Skeletal muscle cell (primary cell): ENCODE measurements at places on chromosomes 6 and 20.

GRCh38 chr6:158758941-158759479, 60.2 kb downstream of the EZR start:
- no peak for DNase-seq

DNA sequence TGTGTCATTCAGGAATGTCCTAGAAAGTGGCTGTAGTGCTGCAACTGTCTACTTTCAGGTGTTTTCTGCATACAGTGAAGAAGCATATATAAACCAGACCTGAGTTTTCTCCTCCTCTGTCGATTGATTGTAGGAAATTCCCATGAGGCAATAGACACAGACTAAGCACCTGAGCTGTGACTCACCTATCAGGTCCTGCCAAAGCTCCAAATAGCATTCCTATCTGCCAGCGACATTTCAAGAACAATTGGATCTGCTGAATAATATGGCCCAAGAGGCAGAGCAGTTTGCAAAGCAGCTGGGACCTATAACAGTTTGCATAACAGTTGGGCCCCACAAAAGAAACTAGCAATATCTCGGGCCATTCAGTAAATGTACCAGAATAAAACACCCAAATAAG, 360.4 kb downstream of the HAO1 start:
- no peak for DNase-seq

DNA sequence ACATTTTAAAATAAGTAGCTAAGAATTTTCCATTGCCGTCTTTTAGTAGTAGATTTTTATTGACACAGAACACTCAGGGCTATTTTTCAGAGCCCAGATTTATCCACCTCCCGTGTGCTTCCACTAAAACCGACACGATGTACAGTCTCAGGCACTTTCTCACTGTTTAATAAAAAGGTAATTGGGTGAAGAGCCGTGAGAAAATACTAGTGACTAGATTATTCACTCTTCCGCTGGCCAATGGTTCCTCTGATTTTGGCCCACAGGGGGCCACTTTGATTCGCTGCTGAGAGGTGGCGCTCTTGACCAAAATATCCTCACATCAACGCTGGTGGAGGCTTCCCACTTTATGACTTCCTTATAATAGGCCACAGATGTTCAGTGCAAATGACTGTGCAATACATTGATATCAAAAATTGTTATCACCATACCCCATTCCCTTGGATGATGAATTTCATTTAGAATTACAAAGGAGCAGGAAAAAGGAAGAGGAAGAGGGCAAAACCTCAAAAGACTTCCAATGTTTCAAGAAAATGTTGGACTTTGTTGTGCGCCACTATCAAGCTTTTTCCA, 12.3 kb upstream of the HDDC2 start:
- DNase-seq, result peak; percentile 27

- DNase-seq, result no peak
Measured at GRCh38 chr6:37551867-37552266, 52.2 kb upstream of the CCDC167 start.

DNA sequence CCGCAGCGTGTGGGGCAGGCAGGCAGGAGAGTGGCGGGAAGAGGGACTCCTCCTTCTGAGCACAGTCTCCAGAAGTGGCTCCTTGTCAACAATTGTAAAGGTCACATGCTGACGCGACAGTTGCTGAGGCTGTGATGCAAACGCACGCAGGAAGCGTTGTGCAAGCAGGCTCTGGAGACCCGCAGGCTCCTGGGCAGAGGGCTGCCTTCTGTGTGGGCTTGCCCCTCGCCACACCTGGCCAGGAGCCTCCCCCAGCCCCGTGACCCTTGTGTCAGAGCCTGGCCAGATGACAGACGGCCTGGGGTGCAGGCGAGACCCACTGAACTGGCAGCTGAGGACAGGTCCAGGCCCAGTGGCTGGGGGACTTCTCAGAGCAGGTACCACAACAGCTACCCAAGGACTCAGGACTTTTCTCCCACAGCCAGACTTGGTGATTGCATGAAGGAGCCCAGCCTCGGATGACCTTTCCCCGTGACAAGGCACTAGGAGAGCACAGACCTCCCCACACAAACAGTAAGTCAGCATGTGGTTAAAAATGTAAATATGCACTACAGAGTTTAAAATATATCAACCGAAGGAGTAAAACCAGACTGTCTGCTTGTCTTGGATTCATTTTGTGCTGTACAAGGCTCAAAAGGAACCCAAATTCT, 222.1 kb upstream of the RREB1 start:
- no peak for DNase-seq

GRCh38 chr6:138529478-138529877, 30.2 kb upstream of the NHSL1 start:
- no peak for DNase-seq

DNA sequence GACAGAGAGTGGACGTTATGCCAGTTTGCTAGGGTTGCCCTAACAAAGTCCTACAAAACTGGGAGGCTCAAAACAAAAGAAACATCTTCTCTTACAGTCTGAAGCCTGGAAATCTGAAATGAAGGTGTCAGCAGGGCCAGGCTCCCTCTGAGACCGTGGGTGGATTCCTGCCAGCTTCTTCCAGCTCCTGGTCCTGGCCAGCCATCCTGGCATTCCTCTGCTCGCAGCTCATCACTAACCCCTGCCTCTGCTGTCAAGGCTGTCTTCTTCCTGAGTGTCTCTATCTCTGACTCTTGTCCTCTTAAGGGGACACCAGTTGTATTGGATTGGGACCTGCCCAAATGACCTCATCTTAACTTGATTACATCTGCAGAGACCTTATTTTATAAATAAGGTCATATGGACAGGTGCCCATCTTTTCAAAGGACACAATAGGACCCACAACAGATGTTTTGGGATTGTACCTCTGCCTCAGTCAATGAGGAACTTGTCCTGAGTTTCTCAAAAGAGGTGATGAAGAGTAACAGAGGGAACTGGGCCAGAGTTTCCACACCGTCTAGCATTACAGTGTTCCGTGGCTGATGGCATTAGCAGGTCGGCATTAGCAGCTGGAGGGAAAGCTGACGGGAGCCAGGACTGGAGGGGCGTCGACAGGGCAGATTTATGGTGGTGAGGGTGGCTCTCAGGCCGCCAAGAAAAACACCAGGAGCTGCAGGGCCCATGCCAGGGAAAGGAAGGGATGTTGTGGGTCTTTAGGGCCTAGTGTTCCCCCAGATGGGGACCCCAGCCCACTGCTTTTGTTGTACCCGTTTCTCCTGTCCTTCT, 157.3 kb downstream of the TBXT start:
- DNase-seq, result no peak

DNA sequence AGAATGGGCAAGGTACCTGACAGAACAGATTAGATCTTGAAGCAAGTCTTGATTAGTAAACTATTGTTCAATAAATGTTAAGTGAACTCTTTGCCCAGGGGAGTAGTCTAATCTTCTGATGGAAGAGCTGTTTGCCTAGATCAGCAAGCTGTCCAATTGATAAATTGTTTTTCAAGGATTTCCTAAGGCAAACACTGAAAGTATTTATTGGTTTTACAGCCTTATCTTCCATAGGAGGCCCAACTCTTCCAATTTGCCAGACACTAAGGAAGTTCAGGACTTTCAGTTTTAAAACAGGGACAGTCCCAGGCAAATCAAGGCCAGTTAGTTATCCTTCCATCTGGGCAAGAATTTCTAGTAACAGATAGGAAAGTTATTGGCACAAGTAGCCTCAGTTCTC, 1.8 kb upstream of the C6orf163 start:
- no peak for DNase-seq

DNA sequence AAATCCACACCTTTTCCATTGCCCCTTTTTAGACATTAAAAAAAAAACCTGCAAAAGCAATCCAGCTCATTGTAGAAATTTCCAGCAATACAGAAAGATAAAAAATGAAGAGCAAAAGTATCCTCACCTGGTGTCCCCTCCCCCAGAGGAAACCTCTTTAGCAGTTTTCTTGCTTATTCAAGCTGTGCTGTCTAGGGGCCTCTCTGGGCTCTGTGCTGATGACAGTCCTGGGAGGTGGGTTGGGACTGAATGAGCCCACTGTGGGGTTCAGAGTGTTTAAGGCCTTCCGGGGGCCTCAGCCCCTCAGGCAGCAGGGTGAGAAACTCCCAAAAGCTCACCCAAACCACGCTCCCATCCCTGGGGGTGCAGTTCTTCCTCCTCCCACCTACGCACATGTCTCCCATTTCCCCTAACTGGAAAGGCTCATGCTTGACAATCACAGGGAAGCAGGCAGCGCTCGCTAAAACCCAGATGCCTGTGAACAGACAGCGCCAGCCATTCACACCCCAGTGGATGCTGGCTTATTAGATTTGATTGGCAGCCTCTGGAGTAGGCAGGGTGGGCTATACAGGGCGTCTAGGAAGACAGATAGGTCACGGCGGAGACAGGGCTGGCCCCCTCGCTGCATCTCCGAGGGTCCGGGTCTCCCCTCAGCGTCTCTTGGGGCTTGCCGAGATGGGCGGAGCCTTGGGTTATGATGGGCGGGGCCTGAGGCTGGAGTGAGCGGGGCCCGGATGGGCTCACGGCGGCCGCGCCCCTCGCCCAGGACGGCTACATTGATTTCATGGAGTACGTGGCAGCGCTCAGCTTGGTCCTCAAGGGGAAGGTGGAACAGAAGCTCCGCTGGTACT, 4.6 kb downstream of the GUCA1A start:
- DNase-seq, result no peak

GRCh38 chr6:13407709-13408695, 79.4 kb downstream of the GFOD1 start:
- peak; percentile 79 for DNase-seq

- DNase-seq, result no peak
Measured at GRCh38 chr20:38065764-38066375, 32.3 kb downstream of the RPRD1B start.

- DNase-seq, result no peak
Measured at GRCh38 chr20:23244156-23244915, 106.3 kb upstream of the NXT1 start.

- DNase-seq, result no peak
Measured at GRCh38 chr6:85395746-85396145, 54.1 kb upstream of the NT5E start.

- no peak for DNase-seq
Measured at GRCh38 chr6:7042654-7043545, 64.9 kb upstream of the RREB1 start.

- no peak for DNase-seq
Measured at GRCh38 chr20:17651760-17652388, 30.2 kb downstream of the RRBP1 start.

DNA sequence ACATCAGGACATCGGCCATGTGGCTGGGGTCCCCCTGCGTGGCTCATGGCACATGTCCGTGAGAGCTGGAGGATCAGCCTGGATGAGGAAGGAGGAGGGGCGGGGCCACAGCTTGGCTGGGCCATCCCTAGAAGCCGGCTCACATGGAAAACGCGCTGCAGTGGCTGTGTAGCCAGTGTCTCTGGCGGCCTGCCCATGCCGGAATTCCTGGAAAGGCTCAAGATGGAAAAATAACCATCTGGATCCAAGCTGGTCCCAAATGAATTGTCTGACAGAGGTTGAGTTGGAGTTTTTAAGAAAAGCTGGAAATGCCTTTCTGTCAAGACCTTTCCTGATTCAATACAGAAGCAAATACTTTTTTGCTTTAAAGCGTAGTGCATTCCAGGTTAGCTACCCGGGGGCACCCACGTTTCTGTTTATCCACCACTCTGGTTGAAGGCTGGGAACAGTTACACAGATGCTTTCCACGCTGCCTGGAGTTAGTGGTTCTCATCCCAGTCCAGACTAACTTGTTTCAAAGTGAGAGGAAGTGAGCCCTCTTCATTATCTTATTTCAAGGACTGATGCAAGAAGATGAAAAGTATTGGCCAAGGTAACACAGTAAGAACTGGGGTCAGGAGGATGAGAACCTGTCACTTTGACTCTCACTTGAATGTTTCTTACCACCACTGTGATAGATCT, 99.0 kb downstream of the GMPR start:
- peak; percentile 86 for DNase-seq

GRCh38 chr6:133683606-133684005, 205.3 kb upstream of the TCF21 start:
- no peak for DNase-seq

DNA sequence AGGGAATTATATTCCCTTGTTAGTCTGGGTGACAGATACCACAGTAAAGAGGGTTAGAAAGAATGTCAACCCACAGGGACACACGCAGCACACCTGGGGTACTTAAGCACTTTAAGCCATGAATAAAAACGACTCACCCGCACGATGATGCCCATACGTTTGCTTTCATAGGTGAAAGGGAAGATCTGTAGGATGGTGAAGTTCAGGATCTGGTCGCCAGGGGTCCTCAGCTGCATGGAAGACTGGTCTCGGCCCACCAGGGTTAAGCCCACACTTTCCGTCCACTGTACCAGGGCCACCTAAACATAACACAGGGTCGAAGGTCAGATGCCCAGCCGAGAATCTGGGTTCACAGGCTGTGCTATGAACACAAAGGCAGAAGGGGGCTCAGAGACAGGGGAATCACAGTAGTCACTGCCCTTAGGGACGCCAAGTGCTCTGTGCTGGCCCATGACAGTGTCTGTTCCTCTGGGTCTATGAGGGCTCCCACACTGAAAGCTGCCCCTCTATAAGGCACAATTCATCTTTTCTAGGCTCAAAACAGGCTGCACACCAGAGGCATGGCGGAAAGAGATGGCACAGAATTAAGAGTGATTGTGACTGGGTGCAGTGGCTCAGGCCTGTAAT, 96.8 kb upstream of the NFATC2 start:
- no peak for DNase-seq
